ENCODE measurements at places on chromosomes 2 and 18. TPM values are rescaled to one million over a fixed set of nuclear protein-coding genes. Genes with fewer than 3 reads are reported as not detected.

DNA sequence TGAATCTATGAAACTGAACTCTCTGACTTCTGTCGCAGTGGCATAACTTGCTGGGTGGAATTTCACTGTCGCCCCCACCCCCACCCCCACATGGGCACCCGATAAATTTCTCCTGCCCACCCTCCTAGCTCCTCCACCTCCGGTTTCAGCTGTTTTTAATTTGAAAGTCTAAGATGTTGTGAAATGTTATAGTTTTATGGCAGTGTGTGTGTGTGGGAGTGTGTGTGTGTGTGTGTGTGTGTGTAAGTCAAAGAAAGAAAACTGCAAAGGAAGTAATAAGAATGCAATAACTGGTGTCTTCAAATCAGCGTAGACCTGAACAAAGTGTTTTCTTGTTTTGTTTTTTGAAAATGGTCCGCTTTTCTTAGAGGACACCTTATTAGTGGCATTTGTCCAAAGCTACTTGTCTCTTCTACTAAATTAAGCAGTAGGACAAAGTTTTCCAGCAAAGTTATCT, 388 bp downstream of the DTNA start:
- DNase-seq: no peak

CAPN14 gene
- 1.0 TPM for total RNA-seq

ERBB4 gene
- 79.0 TPM for total RNA-seq

LYG2 gene
- total RNA-seq: not detected

DNA sequence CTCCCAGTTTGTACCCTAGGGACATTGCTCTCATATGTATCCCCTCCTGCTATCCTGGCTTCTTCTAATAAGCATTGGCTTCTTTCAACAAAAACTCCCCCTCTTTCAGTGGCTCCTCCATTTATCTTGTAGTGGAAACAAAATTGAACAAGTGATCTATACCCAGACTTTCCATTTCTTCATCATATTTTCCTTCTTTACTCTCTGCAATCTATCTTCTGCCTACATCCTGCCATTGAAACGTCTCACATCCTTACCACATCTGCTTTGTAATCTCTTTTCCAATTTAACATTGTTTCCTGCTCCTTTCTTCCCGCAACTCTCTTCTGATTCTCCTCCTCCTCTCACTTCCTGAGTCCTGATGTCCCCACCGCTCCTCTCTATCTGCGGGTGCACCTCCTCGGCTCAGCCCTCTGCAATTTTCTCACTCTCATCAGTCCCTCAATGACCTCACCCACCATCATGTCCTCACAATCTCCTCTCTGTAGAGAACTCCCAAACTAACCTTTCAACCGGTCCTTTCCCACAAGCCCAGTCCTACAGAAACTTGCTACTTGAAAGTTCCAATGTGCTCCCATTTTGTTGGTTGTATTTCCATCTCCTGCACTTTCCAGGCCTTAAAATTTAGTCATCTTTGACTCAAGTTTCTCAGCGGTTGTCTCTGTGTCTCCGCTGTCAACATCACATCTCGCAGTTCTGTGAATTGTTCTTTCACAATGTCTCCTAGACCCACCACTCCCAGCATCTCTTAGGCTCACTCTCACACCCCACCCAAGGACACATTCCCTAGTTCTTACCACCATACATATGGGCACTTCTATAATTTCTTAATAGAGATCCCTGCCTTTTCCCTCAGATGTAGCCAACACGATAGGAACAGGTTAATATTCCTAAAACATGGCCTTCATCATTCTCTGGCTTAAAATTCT, 24.0 kb downstream of the MAP3K19 start:
- no peak for DNase-seq

GRCh38 chr2:127475788-127476187, 50.5 kb downstream of the IWS1 start:
- DNase-seq: no peak

- DNase-seq: no peak
Measured at GRCh38 chr2:26483516-26483915, 5.6 kb upstream of the OTOF start.

DNA sequence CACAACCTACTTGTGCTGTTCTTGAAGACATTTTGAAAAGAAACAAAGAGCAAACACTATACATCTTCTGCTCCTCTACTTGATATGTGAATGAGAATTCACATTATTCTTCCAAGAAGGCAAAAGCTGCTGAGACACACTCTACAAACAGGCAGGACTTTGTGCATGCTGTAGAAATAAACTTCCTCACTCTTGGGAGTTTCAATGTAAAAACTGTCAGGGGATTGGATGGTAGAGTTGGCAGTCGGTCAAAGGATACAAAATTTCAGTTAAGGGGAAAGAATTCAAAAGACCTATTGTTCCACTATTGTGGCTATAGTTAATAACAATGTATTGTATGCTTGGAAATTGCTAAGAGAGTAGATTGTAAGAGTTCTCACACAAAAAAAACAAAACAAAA, 196.3 kb downstream of the MC4R start:
- DNase-seq: no peak

DNA sequence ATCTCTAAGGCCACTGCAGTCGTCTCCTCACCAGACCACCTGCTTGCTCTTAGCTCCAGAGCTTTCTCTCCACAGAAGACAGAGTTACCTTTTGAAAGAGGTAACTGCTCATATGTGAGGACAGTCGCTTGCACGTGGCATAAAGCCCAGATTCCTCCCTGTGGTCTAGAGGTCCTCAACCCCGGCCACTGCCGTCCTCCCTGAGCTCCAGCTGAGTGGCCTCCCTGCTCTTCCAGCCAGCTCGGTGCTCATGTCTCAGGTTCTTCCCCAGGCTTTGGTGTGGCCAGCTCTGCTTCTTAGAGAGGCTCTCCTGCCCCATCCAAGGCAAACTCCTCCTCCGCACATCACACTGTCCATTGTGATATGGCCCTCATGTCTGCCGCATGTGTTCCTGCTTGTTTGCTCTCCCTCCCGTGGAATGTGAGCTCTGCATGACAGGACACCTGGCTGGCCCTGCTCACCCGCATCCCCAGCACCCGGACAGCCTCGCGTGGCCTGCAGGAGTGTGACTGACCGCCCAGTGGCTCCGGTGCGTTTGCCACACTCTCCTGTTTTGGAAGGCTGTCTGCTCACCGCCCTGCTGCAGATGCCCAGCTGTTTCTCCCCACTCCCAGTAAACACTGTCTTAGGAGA, 91.5 kb upstream of the LDLRAD4 start:
- no peak for DNase-seq

- DNase-seq: no peak
Measured at GRCh38 chr2:194319222-194319992, 1337.6 kb upstream of the SLC39A10 start.

- DNase-seq: no peak
Measured at GRCh38 chr2:106278112-106278876, 84.2 kb upstream of the UXS1 start.

GRCh38 chr18:44474067-44474411, 206.6 kb upstream of the SETBP1 start:
- DNase-seq: no peak

GRCh38 chr2:10257500-10258147, 45.1 kb upstream of the HPCAL1 start:
- peak; percentile 22 for DNase-seq

DNA sequence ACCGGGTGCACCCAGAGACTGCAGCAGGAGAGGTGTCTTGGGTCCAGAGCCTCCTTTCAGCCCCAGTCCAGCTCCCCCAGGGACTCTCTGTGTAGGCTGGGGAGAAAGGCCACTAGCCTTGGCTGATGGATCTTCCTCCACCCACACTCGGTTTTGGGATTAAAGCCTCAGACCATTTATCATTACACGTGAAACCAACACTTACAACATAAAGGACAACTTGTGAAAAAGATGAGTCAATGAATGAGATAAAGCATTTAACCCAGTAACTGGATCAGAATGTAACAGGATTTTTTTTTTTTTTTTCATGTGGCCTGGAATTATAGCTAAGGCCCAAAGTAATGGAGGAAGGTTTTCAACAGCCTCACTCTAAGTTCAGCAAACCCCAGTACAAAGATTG, 32.1 kb downstream of the NAT8 start:
- no peak for DNase-seq

DNA sequence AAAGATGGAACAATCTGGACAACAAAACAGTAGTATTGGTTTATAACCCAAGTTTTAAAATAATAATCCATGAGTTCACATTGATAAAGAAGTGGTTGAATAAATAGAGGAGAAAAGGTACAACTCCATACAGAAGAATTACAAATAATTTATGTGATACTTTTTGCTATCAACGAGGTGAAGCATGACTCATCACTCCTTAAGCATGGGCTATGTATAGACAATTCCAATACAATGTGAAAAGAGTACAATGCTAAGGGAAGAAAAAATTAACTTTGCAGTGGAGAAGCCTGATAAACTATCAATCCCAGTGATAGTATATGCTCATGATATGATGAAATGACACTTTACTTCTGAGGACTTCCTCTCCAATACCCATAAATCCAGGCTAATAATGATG, 312.9 kb downstream of the GULP1 start:
- no peak for DNase-seq

PTPRN gene
- total RNA-seq: 194 TPM

DNA sequence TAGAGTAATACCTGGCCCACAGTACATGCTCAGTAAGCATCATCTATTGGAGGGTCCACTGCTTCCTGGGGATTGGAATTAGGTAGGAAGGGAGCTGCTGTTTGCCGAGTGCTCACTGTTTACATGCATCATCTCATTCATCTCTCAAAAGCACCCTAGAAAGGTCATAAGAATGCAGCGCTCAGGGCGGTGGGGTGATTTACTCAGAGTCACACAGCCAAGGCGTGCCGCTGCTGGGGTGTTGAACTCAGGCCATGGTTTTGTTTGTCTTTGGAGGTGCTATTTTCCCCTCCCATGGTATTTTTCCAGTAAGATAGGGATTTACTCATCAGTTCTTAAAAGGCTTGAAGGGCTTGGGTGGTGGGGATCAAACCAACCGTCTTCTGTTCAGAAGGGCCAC, 227.5 kb downstream of the LDLRAD4 start:
- no peak for DNase-seq

RAB17 gene
- total RNA-seq: 2.6 TPM

DNA sequence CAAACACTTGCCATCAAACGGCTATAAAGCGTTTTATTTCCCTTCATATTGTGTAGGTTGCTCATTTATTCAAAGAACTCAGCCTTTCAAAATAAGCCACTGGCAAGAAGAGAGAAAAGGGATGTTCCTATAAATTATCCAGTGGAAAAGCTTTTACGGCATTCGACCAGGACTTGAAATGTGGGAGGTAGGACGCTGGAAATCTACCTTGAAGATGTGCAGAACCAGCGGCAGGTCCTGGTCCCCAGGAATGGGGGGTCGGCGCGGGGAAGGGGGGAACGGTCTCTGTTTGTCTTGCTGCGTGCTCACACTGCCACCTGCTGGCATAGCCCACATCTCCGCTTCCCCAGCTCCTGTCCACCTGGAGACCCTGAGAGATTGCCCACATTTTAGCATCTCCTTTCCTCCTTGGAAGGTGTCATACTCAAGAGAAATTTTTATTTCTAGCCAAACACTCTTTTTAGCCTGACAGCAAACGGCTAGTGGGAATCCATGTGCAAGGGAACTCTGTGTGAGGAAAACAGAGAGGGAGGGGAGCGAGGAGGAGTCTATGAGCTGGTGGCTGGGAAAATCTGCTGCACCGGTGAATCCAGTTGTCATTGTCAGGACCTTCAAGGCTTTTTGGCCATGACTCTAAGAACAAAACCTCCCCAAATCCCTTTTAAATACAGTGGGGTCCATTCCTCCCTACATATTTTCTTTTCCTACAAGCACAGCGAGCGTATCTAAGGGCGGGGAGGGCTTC, 349.0 kb upstream of the PKDCC start:
- DNase-seq: peak; percentile 50

DNA sequence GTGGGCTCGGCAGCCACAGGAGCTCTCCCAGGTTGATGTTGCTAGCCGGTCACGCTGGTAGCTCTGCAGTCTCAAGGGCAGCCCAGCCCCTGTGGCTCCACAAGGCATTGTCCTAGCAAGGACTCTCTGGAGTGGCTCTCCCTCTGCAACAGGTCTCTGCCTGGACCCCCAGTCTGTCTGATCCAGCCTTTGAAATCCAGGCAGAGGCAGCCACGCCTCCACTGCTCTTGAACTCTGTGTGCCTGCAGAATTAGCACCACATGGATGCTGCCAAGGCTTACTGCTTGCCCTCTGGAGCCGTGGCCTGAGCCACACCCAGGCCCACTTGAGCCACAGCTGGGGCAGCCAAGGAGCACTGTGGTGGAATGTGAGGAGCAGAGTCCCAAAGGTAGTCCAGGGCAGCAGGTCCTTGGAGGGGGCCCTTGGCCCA, 43.0 kb upstream of the FAHD2A start:
- peak; percentile 4 for DNase-seq

DNA sequence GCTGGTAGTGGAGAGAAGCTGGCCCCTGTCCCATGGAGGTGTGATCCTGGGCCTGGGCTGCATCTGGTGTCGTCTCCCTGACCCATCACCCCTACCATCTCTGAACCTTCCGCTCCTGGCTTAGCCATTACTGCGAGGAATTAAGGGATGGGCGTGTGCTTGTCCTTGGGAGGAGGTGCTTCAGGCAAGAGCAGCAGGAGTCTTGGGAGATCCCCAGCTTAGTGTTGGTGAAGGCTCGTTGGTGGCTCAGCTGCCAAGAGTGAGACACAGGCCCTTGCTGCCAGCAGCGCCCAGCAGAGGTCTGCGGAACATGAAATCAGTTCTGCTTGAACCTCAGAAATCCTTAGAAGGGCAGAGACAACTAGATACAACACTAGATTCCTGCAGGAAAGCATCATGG, 59.9 kb upstream of the TGFA start:
- DNase-seq: no peak

C2orf81 gene
- total RNA-seq: 6.6 TPM

DNA sequence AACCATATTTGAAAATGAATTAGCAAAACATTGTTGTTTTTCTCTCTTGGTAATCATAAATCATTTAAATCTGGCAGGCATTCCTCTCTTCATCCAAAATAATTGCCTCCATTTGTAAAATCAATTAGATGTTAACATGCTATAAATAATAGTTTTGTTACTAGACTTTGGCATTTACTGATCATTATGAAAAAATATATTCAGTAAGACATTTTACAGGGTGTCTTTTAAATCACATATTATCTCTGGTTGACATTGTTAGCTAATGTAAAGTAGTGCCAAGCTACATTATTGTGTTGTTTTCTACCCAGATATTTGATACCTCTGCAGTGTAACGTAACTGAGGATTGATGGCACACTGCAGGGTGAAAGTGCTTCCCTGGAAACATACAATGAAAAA, 31.8 kb upstream of the DLX1 start:
- DNase-seq: no peak

DNA sequence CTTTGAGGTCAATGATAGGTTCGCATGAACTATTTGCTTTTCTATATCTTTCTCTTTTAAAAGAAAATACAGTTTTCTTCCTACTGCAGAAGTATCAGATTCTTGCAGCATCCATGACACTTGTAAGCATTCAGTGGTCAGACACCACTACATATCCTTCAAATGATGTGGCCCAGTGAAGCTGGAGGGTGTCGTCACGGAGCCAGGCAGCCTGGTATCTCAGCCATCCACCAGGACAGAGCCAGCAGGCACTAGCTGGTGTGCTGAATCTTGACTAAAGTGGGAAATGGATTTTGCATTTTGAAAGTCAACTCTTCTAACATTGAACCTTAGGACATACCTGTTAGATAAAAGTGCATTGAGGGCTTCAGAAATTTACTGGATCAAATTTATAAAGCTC, 5.4 kb downstream of the KLHL14 start:
- DNase-seq: no peak

C2orf72 gene
- 70.0 TPM for total RNA-seq
